A549 treated with Hydrocortisone at 1 μM for 4 hours (cell line): ENCODE measurements at places on chromosomes 4 and X. TPM values are rescaled to one million over a fixed set of nuclear protein-coding genes. Genes with fewer than 3 reads are reported as not detected.

Gene RASGEF1B
- 0.06 TPM in 1 of 5 replicates, not detected in the others for total RNA-seq

Gene SSX4B
- not detected in 5 replicates for total RNA-seq

Gene LEF1
- 0.08 to 0.24 TPM (median 0.16 TPM) in 4 of 5 replicates, not detected in the other for total RNA-seq

Gene LINC00632
- total RNA-seq: 0.94 to 1.7 TPM (median 1.4 TPM) in 5 replicates

Gene IL2
- total RNA-seq: not detected in 5 replicates

Gene SLC9A7
- 8.8 to 13.3 TPM (median 9.8 TPM) in 5 replicates for total RNA-seq

Gene HELT
- not detected in 5 replicates for total RNA-seq
